IMR-90 (cell line): ENCODE measurements at places on chromosomes 6 and 20. TPM values are rescaled to one million over a fixed set of nuclear protein-coding genes. Genes with fewer than 3 reads are reported as not detected.
A peak's percentile ranks its signal among the peaks of the same experiment; 100 is the strongest.

The NCOA6 gene
- 3.6 and 3.9 TPM in 2 replicates for total RNA-seq

The BTBD9 gene
- 13.9 and 22.0 TPM in 2 replicates for total RNA-seq

The FAM209B gene
- total RNA-seq: not detected in 2 replicates

The GPX5 gene
- total RNA-seq: not detected in 2 replicates

DNA sequence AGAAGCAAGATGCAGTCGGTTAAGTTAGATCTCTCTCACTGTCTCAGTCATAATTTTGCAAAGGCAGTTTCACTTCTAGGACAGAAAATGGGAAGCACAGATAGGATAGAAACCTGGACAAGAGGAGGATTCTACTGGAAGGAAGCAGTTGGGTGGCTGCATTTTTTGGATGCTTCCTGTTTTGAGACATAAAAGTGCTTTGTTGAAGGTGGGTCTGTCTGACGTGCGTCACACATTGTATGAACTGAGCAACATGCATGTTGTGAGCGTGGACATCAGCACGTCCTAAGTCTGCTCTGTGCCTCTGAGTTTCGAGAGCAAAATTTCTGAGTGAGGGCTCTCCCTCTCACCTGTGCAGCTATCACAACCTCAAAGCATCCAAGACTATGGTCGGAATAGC, 68.7 kb upstream of the SNX9 start:
- peaks cover 4% of the 10 kb centered on the region for H3K4me1 ChIP-seq
- no peak overlapping the region for H3K4me3 ChIP-seq
- no peak for DNase-seq

DNA sequence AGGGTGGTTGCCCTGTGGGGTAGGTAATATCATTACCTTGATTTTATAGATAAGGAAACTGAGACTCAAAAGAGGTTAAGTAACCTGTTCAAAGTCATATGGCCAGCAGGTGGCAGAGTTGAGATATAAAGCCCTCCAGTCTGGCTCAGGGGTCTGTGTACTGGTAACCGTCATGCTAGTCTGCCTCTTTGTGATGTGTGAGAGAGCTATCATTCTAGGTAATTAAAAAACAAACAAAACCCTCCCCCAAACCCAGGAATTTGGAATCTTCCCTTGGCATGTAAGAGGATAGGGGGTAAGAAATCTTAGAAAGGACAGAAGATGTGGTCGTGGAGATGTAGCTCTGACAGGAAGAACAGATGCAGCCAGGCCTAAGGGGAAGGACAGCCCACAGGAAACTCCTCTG, 206.0 kb downstream of the CDC5L start:
- no peaks in the 10 kb centered on the region for H3K36me3 ChIP-seq
- H3K4me3 ChIP-seq: no peak overlapping the region
- H3K27ac ChIP-seq: no peak overlapping the region
- DNase-seq: peak; percentile 58

GRCh38 chr6:38245295-38245694, 394.4 kb downstream of the BTBD9 start:
- H3K4me3 ChIP-seq: no peak overlapping the region
- no peak for DNase-seq

DNA sequence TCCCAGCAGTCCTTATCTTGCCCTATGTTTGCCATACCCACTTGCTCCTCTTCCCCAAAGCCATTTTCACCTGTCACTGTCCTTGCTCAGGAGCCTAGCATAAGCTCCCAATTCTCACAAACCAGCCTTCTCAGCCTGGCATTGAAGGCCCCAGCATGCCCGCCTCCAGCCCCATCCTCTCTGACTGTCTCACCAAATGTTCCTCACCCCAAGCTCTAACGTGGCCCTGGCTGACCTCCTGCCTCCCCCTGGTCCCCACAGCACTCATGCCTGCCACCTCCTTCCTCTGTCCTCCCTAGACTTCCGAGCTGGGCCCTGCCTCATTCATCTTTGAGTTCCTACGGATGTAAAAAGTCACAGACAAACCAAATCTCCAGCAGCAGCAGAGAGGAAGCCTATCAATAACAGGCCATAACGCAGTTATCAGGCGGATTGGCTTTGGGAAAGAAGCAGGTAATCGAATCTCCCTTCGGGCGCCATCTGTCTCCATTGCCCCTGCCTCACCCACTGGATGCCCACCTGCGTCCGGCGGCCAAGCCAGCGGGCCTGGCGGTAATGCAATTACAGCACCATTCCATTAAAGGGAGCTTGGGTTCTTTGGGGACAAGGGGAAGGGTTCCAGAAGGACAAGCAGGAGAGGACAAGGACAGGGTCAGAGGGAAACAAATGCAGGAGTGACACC, 104.4 kb downstream of the MRPL14 start:
- H3K36me3 ChIP-seq: no peaks in the 10 kb centered on the region
- H3K27ac ChIP-seq: no peak overlapping the region
- DNase-seq: no peak
- H3K4me1 ChIP-seq: peaks cover 9% of the 10 kb centered on the region; the same call in 1 of the 2 replicates
- no peaks in the 10 kb centered on the region for H3K27me3 ChIP-seq

DNA sequence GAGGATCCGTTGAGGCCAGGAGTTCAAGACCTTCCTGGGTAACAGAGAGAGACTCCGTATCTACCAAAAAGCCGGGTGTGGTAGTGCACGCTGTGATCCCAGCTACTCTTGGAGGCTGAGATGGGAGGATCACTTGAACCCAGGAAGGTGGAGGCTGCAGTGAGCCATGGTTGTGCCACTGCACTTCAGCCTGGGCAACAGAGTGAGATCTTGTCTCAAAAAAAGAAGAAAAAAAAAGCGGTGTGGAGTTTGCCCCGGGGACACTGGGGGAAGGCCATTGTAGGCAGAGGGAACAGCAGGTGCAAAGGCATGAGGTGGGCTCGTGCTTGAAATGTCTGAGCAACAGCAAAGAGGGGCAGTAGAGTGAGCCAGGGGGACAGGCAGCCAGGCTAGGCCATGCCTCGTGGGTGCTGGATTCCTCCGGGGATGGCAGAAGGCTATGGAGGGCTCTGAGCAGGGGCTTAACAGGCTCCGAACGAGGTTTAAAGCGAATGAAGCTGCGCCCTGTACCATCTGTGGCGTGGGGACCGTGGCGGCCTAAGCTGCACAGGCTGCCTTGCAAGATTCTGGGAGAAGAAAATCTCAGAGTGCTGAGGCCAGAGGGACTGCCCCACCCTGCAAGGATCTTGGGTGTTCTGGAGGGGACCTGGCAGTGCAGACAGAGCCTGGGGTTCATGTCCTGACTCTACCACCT, 36.9 kb upstream of the NOL4L start:
- no peaks in the 10 kb centered on the region for H3K4me1 ChIP-seq
- DNase-seq: no peak
- H3K27me3 ChIP-seq: peaks cover 54% of the 10 kb centered on the region
- H3K36me3 ChIP-seq: no peaks in the 10 kb centered on the region
- H3K4me3 ChIP-seq: no peak overlapping the region
- H3K27ac ChIP-seq: no peak overlapping the region

- no peak overlapping the region for H3K27ac ChIP-seq
- H3K4me3 ChIP-seq: no peak overlapping the region
- no peaks in the 10 kb centered on the region for H3K4me1 ChIP-seq
- no peaks in the 10 kb centered on the region for H3K36me3 ChIP-seq
Measured at GRCh38 chr6:103122766-103123601, 1729.5 kb downstream of the GRIK2 start.

DNA sequence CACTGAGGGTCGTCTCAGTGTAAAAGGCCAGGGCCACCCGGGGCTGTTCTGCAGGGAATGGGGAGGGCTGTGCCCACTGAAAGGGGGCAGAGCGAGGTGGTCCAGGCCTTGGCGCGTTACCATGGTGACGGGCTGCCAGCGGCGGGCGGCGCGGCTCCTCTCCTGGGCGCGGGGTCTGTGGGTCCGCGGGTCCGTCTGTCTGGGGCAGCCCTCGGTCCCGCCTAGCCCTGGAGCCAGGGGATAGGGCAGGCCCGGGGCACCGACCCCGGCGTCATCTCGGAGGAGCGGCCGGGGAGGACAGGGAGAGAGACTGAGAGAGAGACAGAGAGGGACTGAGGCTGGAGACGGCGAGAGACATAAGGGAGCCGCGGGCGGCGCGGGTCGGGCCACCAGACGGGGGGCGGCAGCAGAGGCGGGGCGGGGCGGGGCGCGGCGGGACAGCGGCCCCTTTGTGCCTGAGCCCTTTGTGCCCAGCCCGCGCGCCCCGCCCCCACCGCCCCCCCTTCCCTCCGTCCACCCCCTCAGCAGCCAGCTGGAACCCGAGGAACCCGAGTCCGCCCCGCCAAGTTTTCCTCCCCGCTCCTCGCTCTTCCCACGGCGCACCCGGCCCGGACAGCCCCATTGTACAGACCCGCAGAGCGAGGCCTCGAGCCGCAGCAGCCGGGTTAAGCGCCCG, at the start of gene KIAA1755:
Gene KIAA1755 (minus strand): TSS at position 358 of the 676 bp plus-strand sequence. CDS start 235 bp downstream, at position 123.
- peaks cover 20% of the 10 kb centered on the region for H3K4me1 ChIP-seq
- no peak for DNase-seq
- H3K27me3 ChIP-seq: no peaks in the 10 kb centered on the region
- H3K4me3 ChIP-seq: peak within 1 kb of the TSS; percentile 43
- 0 out of 2 replicates have a peak, but pooled peaks cover 2% of the 10 kb centered on the region for H3K36me3 ChIP-seq
- H3K27ac ChIP-seq: peak within 1 kb of the TSS; percentile 59

DNA sequence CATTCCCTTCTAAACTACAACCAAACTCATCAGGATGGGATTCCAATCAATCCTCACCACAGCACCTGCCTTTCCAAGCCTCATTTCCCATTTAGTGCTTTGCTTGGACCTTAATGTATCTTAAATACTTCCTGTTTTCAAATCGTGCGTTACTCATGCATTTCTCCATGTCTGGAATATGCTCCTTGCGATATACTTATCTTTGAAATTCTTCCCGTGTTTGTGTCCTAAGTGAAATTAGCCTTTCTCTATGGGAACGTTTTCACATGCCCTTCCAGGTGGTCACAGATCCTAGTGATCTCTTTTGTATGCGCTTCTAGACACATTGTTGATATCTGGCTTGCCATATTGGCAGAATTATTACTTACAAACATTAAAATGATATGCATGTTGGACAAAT, 620.6 kb upstream of the AGPAT4 start:
- no peak overlapping the region for H3K27ac ChIP-seq
- H3K36me3 ChIP-seq: no peaks in the 10 kb centered on the region
- no peaks in the 10 kb centered on the region for H3K4me1 ChIP-seq
- H3K4me3 ChIP-seq: no peak overlapping the region
- no peaks in the 10 kb centered on the region for H3K27me3 ChIP-seq

GRCh38 chr6:110140650-110141049, 38.8 kb downstream of the WASF1 start:
- H3K4me3 ChIP-seq: no peak overlapping the region
- H3K27me3 ChIP-seq: no peaks in the 10 kb centered on the region
- H3K36me3 ChIP-seq: peaks cover 6% of the 10 kb centered on the region; the same call in 1 of the 2 replicates
- no peaks in the 10 kb centered on the region for H3K4me1 ChIP-seq
- H3K27ac ChIP-seq: no peak overlapping the region

DNA sequence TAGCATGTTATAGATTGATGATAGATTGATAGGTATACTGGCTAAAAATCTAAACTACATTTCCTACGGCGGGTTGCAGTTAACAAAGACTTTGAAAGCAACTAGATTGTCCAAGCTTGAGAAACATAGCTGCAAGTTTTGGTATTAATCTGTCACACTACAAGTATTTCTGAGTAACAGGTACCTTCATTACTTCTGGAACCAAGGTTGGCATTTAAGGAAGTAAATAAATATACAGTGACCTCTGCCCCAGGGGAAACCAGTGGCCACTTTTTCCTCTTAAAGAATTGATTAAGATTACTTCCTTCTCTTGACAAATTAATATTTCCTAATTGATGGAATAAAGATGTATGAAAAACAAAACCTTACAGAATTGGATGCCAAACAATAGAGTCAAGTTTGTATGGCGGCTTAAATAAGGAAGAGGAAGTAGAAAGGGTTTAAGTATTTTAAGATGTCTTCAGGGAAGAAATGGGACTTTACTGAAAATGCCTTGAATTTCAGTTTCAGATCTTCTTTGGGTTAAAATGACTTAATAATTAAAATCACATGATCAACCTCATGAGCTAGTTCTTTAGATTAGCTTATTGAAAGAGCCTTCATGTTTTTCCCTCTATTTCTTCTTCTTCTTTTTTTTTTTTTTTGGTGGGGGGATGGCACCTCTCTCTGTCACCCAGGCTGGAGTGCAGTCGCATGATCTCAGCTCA, 132.8 kb downstream of the DOK5 start:
- H3K27me3 ChIP-seq: no peaks in the 10 kb centered on the region
- H3K4me3 ChIP-seq: no peak overlapping the region

DNA sequence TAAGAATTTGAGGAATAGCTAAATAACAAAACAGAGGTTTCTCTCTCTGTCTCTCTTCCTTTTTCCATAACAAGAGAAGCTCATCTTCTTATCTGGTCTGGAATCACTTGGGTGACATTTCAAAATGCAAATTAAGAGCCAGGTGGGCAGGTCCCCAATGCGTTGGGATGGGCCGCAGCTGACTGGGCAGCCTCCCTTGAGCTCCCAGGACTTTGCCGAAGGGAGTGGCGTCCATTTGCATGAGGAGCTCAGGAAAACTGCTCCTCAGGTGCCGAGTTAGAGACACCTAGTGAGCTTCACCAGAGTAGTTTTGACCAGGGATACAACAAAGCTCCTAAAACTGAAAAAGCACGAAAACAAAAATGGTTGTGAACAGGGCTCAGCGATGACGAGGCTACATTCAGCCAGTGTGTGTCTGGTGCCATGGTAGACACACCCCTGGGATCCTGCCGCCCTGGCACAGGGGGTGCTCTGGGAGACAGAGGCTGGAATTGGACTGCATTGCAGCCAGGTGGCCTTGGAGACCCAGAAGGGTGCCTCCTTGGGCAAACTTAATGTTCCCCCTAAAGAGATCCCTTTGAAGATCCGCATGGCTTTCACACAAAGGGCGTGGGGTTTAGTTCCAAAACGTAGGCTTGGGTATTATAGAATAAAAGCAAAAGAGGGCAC, 13.5 kb upstream of the SERPINB6 start:
- no peaks in the 10 kb centered on the region for H3K36me3 ChIP-seq
- DNase-seq: no peak
- H3K4me1 ChIP-seq: peaks cover 19% of the 10 kb centered on the region
- H3K27me3 ChIP-seq: no peaks in the 10 kb centered on the region

DNA sequence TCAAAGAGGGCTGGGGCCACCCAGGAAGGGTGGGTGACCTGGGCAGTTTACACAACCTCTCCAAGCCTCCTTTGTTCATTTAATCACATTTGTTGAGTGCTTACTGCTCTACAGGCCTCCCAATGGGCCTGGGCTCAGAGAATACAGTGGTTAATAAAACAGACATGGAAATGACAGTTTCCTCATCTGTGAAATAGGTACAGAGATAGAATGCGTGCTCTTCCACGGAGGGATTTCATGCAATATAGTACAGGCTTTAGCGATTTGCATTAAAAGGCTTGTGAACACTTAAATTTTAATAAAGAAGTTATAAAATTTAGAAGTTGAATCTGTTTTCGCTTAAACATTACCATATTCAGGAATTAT, 802 bp upstream of the FERMT1 start:
- H3K36me3 ChIP-seq: no peaks in the 10 kb centered on the region
- H3K4me1 ChIP-seq: peaks cover 3% of the 10 kb centered on the region; the same call in 1 of the 2 replicates
- peaks cover 3% of the 10 kb centered on the region; the same call in 1 of the 2 replicates for H3K27me3 ChIP-seq
- H3K27ac ChIP-seq: no peak overlapping the region
